ENCODE measurements at places on chromosomes 13 and 19.

DNA sequence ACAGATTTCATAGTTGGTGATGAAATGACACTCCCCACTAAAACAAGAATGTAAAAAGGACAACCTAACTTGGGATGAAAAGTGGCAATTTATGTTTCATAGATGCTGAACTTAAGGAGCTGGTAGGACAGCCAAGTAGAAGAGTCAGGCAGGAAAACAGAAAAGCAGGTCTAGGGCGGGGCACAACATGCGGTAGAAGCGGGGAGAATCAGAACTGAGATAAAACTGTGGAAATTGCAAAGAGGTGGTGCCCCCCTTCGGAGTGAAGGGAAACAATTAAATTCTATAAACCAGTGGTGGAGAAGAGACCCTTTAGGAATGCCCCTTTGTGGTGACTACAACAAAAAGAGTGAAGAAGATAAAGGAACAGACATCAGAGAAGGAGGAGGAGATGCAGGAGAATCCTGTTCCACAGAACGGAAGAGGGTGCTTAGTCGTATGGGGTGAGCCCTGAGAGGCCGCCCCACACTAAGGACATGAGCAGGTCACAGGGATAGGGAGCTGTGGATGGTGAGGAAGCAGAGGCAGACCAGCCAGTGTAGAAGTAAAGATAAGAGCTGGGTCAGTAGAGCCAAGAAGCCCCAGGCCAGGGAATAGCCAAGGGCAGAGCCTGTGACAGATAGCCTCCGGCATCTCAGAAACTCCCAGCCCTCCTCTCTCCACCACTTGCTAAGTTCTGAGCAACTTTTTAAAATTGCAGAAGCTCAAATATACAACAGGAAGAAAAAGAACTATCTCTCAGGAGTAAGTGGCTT lies 100.3 kb upstream of the DOCK9 start:
- no peak for DNase-seq

- no peak for DNase-seq
Observed at GRCh38 chr19:8557642-8558238, 19.5 kb downstream of the MYO1F start.

DNA sequence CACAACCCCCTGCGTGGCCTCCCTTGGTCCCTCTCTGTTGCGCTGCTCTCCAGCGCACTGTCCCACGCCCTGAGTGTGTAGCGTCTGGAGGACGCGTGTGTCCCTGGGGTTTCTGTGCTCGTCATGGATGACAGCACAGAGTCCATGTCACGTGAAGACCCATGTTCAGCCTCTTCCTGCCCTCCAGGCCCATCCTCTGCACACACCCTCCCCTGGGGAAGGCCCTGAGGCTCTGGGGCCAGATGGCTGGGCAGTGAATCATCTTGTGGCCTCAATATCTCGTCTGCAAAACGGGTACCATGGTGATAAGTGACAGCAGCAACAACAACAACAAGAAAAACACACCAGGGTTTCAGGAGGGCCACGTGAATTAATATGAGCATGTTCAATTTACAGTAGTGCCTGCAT lies 71.5 kb upstream of the ARHGEF7 start:
- DNase-seq = no peak

DNA sequence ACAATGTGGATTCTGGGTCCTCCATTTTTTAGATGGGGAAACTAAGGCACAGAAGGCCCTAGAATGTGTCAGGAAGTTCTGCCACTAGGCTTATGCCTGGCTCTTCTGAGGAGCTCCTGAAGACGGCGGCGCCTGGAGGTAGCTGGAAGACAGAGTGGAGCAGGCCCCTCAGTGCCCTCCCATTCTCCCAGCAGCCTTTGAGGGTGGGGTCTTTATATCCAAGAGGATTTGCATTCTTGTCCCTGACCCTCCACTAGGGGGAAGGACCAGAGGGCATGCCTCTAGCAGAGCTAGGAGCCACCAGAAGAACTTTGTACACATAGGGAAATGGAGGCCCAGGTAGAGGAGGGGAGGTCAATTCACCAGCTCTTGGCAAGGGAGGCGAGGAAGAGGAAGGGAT lies 9.4 kb downstream of the CELF5 start:
- no peak for DNase-seq

DNA sequence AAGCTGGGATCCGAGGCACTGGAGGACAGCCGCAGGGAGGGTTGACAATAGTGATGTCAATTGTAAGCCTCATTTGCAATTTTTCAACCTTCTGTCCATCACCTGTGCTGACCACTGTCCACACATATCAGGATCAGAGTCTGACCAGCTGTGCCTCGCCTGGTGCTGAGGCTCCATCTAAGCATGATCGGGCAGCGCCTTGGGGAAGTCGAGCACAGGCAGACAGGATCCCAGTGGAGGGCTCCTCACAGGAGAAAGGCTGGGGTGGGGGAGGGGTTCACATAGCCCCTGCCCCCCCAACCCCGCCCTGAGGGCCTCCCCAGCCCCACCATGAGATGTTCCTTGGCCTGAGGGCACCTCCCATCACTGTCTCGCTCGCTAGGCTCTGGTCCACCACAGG lies 60.3 kb downstream of the RAB20 start:
- DNase-seq = no peak

GRCh38 chr13:112457081-112457480 lies 80.9 kb downstream of the SPACA7 start:
- DNase-seq = no peak

DNA sequence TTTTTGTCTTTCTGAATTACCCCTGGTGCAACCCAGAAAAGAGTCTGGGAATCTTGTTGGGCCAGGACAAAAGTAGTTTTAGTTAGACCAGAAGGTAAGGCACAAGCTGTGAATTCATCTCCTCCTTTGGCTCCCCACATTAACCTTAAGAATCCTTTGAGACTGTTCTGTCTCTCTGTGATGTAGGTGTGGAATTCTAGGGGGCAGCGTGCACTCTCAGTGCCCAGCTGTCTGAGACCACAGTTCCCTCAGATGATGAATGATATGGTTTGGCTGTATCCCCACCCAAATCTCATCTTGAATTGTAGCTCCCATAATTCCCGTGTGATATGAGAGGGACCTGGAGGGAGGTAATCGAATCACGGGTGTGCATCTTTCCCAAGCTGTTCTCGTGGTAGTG lies 43.9 kb downstream of the ZNF506 start:
- no peak for DNase-seq

GRCh38 chr13:38462605-38463004 lies 113.0 kb downstream of the UFM1 start:
- no peak for DNase-seq

GRCh38 chr19:42316223-42317211 lies 3.4 kb downstream of the TMEM145 start:
- no peak for DNase-seq

- DNase-seq = no peak
Observed at GRCh38 chr19:45352471-45352870, 11.9 kb downstream of the KLC3 start.

- no peak for DNase-seq
Observed at GRCh38 chr13:92221916-92222315, 823.5 kb downstream of the GPC5 start.

- no peak for DNase-seq
Observed at GRCh38 chr19:55188625-55189024, 8.5 kb upstream of the SYT5 start.

DNA sequence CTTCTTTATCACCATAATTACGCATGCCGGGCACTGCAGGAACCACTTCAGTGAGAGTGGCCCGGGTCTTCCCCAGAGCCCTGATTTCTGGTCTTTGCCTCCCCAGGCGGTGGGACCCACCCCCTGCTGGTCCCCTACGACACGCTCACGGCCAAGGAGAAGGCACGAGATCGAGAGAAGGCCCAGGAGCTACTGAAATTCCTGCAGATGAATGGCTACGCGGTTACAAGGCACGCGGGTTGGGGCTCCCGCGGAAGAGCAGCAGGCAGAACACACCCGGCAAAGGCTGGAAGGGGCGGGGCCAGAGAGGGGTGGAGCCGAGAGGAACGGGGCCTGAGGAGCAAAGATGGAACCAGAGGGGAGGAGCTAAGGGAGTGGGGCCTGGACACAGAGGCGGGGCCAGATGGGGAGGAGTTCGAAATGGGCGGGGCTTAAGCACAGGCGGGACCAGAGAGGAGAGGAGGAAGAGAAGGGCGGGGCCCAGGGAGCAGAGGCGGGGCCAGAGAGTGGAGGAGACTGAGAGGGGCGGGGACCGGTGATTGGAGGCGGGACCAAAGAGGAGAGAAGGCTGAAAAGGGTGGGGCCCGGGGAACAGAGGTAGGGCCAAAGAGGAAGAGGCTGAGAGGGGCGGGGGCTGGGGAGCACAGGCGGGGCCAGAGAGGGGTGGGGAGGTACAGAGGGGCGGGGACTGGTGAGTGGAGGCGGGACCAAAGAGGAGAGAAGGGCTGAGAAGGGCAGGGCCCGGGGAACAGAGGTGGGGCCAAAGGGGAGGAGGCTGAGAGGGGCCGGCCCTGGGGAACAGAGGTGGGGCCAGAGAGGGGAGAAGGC lies 73.4 kb downstream of the RYR1 start:
- no peak for DNase-seq

- no peak for DNase-seq
Observed at GRCh38 chr13:50467156-50468110, 376.1 kb downstream of the DLEU7 start.

DNA sequence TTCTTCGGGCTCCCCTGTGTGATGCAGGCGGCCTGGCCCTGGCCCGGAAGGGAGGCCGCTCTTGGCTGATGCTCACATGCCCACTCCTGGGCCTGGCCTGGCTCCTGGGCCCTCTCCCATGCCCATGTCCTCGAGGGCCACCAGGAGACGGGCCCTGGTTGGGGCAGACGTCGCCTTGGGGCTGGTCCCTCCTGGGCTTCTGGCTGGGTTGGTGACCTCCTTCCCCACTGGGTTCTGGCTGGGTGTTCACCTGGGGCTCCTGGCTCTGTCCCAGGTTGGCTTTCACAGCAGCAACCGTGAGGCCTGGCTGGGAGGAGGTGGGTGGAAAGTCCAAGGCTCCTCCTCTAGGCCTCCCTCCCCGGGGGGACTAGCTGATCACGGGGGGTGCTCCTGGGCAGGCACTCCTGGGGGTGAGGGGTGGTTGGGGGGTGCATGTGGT lies 15.5 kb upstream of the SLC7A10 start:
- no peak for DNase-seq

DNA sequence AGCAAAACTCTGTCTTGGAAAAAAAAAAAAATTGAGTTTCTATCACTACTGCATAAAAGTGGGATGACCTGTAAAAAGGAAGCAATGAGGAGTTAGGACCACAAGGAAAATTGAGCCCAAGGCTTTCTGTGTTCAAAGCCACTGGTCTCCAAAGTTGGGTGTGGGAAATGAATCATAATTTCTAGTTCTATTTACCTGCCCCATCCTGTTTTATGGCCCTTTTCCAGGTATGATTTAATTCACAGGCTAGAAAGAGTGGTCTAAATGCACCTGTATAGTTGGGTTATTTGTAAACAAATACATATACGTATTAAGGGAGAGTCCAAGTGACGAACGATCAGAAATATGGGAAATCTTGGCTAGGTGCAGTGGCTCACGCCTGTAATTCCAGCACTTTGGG lies 5.9 kb upstream of the DCAF15 start:
- DNase-seq = no peak

DNA sequence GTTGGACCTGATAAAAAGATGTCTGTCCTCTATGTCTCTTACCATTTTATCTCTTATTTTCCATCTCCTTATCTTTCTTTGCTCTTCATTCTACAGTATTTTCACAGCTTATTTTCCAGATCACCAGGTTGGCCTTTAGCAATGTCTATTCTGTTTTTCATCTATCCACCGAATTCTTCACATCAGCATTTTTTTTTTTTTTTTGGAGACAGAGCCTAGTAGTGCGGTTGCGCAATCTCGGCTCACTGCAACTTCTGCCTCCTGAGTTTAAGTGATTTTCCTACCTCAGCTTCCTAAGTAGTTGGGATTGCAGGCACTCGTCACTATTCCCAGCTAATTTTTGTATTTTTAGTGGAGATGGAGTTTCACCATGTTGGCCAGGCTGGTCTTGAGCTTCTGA lies 49.0 kb downstream of the DNAJC15 start:
- no peak for DNase-seq

DNA sequence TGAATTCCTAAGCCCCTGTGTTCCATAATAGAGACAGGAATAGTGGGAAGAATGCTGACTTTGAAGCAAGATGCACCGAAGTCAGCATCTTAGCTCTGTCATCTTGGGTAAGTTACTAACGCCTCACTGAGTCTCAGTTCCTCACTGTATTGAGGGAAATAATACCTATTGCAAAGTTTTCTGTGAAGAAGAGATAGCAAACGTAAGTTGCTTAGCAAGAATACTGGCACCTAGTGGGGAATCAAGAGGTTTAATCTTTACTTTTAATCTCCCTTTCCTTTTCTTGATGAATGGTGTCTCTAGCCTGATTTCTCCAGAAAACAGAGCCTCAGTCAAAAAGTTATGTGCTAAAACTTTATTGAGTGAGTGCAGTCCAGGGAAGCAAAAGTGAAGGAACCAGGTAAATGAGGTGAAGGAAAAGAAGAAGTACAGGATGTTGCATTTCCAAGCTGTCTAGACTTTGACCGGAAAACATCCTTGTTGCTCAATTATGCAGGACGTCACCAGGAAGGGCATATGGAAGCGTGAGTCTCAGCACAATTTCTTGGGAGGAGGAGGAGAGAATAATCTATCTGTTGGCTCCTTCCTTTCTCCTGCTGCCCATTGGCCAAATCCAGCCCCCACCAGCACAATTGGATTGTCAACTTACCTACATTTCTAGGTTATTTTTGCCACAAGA lies 210.0 kb downstream of the B3GLCT start:
- DNase-seq = no peak

GRCh38 chr19:14414926-14415690 lies 4.0 kb downstream of the DDX39A start:
- no peak for DNase-seq

DNA sequence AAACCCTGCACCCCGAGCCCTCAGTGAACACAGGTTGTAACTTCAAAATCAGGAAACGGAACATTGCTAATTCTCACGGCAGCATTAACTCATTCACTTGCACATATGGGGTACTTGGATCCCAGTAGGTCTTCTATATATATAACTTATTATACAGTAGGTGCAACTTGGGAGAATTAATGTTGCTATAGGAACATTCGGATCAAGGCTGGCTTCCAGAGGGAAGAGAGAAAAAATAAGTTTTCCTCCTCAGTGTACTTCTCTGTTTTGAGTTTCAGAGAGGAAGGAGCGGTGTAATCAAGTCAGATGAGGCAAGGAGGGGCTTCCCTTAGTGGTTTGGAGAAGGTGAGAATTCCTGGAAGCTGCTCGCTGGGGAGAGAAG lies 90.9 kb upstream of the ZNF507 start:
- no peak for DNase-seq

DNA sequence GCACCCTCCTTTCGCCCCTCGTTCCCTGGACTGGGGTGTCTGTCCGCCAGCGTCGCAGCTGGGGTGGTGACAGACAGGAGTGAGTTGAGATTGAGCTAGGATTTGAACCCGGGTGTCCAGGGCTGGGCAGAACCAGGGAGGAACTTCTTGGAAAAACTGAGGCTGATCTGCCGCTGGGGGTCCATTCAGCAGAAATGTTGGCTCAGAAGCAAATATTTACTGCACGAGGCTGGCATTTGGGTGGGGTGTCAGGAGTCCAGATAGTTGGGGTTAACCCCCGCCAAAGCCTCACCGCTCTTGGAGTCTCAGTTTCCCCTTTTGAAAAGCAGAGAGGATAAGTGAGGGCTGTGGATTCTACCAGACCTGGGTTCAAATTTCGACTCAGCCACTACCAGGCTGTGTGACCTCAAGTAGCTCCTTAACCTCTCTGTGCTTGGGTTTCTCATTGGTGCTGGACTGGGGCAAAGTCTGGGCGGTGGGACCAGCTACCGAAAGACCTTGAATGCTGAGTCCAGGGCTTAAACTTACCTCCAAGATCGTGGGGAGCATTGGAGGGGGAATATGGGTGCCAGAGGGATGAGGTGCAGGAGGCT lies 20.9 kb downstream of the MAST3 start:
- DNase-seq = no peak

Data from cerebellar nuclear complex (tissue), 1 donor.